ENCODE measurements at places on chromosomes 2 and 18.
A peak's percentile ranks its signal among the peaks of the same experiment; 100 is the strongest.

GRCh38 chr2:16204886-16205620, 264.7 kb downstream of the MYCN start:
- no peak for DNase-seq

GRCh38 chr2:143574069-143574468, 444.9 kb downstream of the ARHGAP15 start:
- no peak for DNase-seq

DNA sequence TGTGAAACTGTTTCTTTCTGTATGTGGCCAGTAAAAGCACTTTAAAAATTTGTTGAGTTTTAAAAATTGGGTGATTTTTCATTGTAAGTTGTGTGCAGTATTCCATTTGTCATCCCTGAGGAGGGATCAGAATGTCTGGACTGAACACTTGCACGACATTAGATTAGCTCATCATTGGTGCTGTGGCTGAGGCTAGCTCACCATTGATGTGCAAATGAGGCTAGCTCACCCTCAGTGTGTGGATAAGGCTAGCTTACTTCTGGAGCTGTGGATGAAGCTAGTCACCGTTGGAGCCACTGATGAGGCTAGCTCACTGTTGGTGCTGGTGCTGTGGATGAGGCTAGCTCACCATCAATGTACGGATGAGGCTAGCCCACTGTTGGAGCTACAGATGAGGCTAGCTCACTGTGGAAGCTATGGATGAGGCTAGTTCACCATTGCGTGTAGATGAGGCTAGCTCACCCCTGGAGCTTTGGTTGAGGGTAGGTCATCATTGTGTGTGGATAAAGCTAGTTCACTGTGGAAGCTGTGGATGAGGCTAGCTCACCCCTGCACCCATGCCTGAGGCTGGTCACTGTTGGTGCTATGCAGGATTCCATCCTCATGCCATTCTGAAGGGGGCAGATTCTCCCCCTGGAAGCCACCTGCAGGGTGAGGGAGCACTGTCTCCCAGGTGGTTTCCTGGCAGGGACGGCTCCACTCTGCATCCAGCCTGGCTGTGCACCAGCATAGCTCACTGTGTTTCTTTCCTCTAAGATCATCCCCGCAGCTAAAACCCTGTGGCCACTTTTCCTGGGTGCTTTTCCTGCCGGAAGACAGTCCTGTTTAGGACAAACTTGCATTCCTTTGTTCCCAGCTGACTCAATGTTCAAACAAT, 101.1 kb downstream of the TWIST2 start:
- no peak for DNase-seq

- DNase-seq, result no peak
Observed at GRCh38 chr2:232520489-232520888, 301 bp downstream of the PRSS56 start.

DNA sequence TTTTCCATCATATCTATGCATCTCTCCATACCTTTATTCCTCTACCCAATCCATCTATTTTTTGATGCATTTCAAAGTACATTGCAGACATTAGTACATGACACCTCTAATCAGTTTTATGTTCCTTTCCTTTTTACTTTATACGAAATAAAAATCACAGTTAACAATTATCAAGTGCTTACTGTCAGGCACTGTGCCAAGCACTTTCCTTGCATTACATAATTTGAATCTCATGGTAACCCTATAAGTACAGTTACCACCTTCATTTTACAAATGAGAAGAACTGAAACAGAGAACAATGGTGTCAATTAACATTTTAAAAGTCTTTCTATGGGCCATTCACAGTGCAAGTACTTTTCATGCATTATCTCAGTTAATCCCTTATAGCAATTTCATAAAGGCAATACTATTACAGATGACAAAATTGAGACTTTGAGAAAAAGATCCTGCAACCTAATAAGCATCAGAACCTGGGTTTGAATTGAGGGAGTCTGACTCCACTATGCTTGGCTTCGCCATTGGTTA, 544.4 kb upstream of the TNP1 start:
- DNase-seq, result no peak

DNA sequence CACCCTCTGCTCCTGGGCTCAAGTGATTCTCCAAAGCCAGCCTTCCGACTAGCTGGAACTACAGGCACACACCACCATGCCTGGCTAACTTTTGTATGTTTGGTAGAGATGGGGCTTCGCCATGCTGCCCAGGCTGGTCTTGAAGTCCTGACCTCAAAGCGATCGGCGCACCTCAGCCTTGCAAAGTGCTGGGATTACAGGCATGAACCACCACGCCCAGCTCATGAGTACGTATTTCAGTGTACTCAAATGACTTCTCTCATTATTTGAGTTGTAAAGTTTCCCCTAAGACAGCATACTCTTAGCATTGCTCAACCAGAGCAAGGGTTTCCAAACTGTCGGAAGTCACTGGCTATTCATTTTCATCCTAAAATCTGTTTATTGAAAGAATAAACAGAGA, 40.3 kb downstream of the IMPA2 start:
- DNase-seq, result no peak

DNA sequence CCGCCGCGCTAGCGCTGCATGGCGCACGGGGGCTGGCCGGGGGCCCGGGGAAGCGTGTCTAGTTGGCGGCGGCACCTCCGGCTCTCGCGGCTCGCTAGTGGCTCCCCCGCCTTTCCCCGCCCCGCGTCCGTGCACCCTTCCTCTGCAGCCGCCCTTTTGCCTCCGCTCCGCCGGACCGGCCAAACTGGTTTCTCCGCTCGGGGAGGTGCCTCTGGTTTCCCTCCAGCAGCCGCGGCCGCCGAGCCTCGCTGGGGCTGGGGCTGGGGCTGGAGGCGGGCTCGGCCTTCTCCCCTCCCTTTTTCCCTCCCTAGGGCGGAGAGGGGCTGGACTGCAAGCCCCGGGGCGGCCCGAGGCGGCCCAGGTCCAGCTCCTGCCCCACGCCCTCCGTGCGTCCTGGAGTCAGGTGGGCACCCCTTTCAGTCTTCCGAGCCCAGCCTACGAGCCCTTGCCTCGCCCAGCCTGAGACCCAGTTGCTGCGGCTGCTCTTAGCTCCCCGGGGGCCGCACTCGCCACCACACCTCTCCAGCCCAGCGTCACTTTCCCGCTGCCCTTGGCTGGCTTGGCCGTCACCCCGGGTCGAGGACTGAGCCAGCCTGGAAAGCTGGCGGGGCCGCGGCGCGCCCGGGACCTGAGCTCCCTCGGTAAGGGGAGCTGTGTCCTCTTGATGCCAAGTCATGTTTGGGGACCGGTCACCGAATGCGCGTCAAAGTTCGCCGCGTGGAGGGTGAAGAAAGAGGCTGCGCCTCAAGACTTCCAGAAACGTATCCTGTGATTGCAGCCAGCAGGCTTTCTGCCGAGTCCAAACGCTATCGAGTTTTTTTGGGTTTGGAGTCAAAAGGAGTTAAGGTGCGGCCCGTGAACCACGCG, at the start of gene ATP8B1:
ATP8B1 (minus strand) TSS at position 213 of the 867 bp plus-strand sequence. CDS start 71,508 bp downstream, outside the sequence.
- peak; percentile 14 for DNase-seq

DNA sequence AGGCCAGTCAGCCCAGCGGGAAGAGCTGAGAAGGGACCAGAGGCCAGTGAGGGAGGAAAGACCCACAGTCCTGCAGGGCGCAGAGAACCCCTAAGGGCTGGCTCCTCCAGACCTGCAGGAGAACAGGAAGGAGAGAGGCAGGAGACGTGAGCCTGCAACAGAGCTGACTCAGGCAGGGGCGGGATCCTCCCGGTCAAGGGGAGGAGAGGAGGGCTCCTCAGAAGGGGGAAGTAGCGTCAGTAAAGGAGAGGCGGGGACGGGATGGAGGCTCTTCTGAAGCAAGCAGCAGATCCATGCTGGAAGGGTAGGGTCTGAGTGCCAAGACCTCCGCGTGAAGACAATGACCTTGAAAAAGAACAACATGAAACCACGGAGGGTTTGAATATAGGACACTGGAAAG, 50.8 kb downstream of the TRABD2A start:
- DNase-seq, result peak; percentile 29

GRCh38 chr2:54341656-54342055, 85.6 kb upstream of the TSPYL6 start:
- DNase-seq, result no peak

DNA sequence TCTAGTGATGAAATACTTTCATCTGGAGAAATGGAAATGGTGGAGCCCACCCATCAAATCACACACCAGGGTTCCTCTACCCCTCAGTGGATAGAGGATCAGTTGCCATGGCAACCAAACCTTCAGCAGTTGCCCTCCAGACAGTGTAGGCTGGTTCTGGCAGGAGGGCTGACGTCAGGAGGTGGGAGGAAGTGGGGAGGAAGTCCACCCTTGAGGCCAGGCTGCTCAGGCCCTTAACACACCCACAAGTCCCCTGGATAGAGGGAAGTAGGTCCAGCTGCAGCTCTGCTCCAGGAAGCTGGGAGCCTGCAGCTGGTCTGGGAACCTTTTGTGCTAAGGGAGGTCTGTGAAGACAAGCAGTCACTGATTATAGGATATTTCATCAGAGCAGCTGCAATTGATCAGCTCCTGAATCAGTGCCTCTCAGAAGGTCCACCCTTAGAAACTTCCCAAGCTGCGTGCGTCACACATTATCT, 186.6 kb downstream of the MTX2 start:
- no peak for DNase-seq

DNA sequence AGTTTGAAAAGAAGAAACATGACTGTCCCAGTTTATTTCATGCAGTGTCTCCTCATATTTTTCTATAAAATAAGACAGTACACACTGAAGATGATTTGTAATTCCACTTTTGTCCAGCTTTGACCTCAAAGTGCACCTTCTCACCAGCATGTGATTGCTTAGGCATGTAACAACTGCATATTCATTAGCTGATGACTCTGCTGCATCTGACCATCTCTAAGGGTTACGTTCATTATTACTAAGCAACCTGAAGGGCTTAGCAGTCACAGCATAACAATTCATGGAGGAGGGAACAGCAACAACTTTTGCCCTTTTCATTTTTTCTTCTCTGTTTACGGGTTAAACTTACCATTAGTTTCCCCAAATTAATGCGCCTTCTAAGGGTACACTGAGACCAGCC, 330.6 kb upstream of the PIK3C3 start:
- DNase-seq, result no peak

DNA sequence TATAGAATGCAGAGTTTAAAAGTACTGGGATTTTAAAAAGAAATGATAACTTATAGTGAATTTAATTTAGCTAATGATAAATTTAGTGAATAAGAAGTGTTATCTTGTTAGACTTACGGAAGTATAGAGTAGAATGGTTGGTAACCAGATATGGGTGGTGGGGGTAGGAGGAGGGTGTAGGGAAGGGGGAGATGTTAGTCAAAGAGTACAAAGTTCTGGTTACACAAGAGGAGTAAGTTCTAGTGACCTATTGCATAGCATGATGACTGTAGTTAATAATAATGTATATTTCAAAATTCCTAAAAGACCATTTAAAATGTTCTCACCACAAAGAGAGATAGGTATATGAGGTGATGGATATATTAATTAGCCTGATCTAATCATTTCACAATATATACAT, 184.8 kb upstream of the STON1 start:
- no peak for DNase-seq

DNA sequence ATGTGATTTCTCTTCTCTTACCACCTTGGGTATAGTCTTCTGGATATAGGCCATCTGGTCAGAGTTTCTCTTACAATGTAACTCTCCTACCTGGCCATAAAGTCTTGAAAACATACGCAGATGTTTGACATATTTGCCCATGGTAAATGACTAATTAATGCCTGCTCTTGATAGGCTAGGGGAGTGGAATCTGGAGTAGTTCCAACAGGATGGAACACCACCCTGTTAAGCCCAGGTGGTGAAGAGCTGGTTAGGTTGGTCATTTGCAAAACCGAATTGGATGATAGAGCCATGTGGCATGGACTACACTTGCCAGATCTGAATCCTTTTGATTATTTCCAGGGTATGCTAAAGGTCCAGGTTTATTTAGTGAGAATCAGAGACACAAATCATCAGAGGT, 36.5 kb downstream of the HADHB start:
- no peak for DNase-seq

GRCh38 chr2:216391401-216391800, 19.1 kb upstream of the MARCHF4 start:
- no peak for DNase-seq

DNA sequence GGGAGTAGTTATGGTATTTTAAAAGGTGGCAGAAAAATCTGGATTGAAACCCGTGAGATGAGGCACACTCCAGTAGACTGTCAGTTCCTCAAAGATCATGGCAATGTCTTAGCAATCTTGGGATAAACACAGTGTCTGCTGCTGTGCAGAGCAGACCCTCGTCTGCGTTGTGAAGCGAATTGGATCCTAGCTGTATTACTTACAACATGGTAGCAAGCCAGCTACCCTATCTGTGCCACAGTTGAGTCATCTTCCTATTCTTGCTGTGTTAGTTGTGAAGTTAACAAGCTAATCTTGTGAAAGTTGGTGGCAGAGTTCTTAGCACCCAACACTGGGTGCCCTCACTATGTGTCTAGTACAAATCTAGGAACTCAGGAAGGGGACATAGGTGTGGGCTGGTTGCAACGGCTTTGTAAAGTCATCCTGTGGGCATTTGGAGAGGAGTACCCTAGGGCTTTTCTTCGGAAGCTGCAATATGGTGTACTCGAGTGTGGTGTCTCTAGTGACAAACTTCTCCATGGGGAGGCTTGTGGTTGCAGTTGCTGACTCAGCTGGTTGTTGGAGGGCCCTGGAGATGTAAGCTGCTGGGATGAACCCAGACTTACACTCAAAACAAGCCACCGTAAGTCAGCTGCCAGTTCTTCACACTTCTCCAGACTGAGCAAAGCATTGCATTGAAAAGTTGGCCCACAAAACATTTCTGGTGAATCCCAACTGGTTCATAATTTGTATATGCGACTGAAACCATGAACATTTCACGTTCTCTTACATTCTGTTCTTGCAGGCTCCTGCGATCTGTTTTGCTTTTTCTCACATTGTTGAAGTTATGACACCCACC, 61.5 kb downstream of the ADCYAP1 start:
- DNase-seq, result no peak

DNA sequence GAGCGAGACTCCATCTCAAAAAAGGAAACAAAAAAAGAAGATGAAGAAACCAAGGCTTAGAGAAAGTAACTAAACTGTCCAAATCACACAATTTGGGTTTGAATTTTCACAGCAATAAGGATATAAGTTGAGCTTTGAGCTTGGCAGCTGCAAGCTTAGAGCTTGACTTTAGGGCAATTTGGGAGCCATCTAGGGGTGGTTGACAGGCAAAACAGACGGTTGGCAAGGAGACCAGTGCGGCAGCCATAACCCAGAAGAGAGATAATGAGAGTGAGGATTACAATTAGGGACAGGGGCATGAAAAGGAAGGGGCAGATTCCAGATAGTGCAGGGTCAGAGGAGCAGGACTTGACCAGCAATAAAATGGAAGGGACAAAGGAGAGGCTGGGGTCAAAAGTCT, 382.2 kb upstream of the HNRNPA3 start:
- peak; percentile 41 for DNase-seq

GRCh38 chr18:40179729-40180461, 1775.1 kb upstream of the PIK3C3 start:
- DNase-seq, result no peak

DNA sequence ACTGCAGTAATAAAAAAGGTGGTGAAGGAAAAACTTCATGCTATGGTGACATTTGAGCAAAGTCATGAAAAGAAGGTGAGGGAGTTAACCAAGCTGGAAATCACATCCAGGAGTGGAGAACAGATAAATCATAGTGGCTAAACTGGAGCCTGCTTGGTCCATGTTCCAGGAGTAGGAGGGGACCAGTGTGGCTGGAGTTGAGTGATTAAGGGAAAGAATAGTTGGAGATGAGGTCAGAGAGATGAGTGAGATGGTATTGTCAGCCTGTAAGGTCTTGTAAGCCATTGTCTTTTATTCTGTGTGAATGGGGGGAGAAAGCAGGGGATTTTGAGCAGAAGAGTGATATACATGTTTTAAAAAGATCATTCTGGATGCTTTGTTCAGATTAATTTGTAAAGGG, 52.3 kb downstream of the NABP1 start:
- no peak for DNase-seq
